GM23338 (cell line): ENCODE measurements at places on chromosomes 11 and 22. TPM values are rescaled to one million over a fixed set of nuclear protein-coding genes. Genes with fewer than 3 reads are reported as not detected.

ACRV1 gene
- total RNA-seq: not detected in 2 replicates

ZP1 gene
- total RNA-seq: not detected in 2 replicates

SYCE3 gene
- not detected in 2 replicates for total RNA-seq

PLEKHB1 gene
- 10.3 and 20.1 TPM in 2 replicates for total RNA-seq

GRCh38 chr11:46216019-46216764 is 61.3 kb upstream of the CREB3L1 start:
- no peaks in the 10 kb centered on the region for H3K36me3 ChIP-seq
- no peak for DNase-seq
- no peak overlapping the region for H3K27ac ChIP-seq
- H3K4me3 ChIP-seq: no peak overlapping the region

DNA sequence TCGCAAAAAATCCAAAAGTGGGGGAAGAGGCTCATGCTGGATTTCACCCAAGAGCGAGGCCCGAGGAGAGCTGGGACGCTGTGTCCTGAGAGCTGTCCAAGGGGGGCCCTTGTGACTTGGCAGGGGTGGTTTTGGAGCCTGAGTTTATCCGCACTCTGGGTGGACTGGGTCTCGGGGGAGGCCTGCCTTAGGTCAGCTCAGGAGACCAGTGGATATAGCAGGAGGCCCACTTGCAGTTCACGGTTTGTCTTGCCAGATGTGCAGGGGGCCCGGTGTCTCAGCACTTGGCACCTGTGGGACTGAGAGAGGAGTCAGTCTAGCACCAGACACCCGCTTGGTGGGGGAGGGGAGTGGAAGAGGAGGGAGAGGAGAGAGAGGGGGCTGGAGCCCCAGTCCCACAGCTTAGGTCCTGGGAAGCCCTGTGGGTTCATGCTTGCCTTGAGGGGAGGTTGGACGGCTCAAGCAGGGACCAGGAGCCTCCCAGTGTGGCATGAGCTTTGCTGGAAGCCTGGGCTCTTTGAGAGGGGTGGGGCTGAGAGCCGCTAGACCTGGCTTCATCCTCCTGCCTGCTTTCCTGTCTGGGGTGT is 33.4 kb downstream of the PARVB start:
- H3K4me1 ChIP-seq: peaks cover under 1% of the 10 kb centered on the region; the same call in 1 of the 2 replicates
- H3K27ac ChIP-seq: no peak overlapping the region
- no peaks in the 10 kb centered on the region for H3K36me3 ChIP-seq
- no peak for DNase-seq

GRCh38 chr11:64165481-64165841 is 452 bp downstream of the MACROD1 start:
- peaks cover 11% of the 10 kb centered on the region for H3K27me3 ChIP-seq
- no peak overlapping the region for H3K27ac ChIP-seq
- H3K36me3 ChIP-seq: no peaks in the 10 kb centered on the region
- DNase-seq: no peak

DNA sequence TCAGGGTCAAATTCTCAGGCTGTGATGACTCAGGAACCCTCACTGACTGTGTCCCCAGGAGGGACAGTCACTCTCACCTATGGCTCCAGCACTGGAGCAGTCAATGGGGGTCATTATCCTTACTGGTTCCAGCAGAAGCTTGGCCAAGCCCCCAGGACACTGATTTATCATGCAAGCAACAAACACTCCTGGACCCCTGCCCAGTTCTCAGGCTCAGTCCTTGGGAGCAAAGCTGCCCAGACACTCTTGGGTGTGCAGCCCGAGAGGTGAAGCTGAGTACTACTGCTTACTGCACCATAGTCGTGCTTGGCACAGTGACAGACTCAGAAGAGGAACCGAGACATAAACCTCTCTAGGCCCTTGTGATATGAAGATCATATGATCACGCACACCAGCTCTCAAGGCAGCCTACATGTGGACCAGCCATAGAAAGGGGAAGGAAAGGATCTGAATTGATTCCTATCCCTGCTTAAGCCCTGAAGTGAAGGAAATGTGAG is 58.2 kb downstream of the ZNF280B start:
- H3K4me3 ChIP-seq: no peak overlapping the region
- H3K27me3 ChIP-seq: peaks cover 100% of the 10 kb centered on the region
- no peak overlapping the region for H3K27ac ChIP-seq
- DNase-seq: no peak
- H3K4me1 ChIP-seq: no peaks in the 10 kb centered on the region

NLRP6 gene
- total RNA-seq: 0.73 TPM in 1 of 2 replicates, not detected in the other

HBB gene
- total RNA-seq: not detected in 2 replicates

SLC16A8 gene
- total RNA-seq: 0.66 and 1.0 TPM in 2 replicates
